ENCODE measurements at places on chromosomes 7 and 10.

DNA sequence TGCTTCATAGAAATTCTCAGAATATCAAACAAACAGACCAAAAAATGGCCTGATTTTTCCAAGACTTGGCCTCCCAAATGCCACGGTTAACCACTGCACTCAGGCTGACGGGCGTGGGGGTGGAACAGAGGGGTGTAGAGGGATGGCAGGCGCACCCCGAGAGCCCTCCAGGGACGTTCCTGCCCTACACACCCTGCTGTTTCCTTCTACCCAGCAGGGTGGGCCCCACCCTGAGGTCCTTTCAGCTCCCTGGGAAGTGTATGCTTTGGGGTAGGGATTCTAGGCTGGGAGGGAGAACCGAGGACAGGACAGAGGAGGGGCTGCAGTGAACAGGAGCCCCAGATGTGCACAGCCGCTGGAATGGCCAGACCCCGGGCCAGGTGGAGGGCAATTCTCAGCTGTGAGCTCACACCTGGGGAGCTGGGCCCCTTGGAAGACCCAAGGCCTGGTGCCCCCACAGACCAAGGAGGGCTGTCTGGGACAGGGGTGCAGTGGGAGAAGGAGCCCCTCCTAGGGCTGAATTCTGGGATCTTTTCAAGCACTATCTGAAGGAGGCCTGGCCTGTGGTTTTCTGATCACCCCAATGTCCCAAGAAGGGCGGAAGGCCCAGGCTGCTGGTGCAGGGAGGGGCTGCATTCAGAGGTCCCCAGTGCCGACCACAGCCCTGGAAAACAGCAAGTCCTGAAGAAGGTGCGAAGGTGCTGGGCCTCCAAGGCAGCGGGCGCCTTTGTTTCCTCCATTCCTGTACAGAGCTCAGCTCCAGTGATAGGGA lies 32.9 kb upstream of the INPP5A start:
- no peak for DNase-seq

DNA sequence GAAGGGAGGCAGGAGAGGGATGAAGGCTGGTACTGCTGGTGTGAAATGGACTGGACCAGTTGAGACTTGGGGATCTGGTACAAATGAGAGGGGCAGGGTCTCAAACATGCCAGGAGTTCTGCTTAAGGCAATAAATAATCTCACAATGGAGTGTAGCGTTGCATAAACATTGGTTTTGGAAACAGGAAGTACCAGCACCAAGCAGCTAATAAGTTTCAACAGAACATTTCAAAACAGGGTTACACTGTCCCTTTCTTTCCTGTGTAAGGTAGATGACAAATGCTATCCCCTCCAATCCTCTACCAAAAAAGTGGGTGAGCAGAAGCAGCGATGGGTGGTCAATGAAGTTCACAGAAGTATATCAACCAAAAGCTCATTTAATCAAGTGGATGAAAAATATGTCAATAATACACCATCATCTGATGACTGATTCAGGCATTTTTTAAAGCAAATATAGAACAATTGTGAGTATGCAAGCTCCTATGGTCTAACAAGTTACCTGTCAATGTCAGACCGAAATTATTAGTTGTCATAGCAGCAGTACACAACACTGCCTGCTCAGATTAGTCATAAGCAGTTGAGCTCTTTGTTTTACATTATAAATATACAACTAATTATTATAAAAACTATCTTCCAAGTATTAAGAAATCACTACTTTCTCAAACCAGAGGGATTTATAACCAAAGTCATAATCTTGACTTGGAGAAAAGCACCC lies 220.0 kb downstream of the FAM107B start:
- DNase-seq = no peak

DNA sequence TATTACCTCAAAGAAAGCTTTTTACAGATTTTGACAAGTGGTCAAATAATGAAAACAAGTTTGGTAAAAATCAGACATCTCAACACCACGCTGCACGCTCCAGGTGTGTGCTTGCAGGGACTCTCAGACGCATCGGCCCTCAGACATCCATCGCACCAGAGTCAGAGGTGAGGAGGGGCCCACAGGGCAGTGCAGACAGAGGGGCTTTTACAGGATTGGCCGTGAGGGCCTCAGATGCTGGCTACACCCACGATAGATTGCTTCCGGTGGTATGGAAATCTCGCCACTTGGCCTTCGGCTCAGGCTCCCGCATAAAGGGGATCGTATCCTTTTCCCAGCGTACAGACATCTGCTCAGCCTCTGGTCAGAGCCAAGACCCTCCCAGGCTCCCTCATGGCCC lies 72.1 kb downstream of the TCERG1L start:
- no peak for DNase-seq

DNA sequence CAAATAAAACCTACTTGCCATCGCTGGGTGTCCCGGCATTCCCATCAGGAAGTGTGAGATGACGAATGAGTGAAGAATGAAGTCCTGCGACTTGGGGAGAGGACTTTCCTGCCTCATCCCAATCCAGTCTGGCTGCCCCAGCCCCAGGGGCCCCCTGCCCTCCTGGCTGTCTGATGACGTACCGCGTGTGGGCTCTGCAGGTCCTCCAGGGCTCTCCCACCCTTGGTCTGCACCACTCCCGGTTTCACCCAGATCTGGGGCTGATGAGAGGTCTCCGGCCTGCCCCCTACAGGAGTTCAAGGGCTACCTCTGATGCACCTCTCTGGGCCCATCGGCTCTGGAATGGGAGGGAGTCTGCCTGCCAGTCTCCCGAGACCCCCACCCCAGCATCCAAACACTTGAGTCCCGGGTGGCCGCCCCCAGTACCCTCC lies 9.8 kb downstream of the ATP6V1F start:
- DNase-seq = no peak

- no peak for DNase-seq
Measured at GRCh38 chr10:44366941-44367630, 17.8 kb downstream of the CXCL12 start.

- DNase-seq = no peak
Measured at GRCh38 chr7:151057506-151057988, at the start of gene CDK5. CDK5 (minus strand) TSS chr7:151057897; CDS start chr7:151057848, 49 bp downstream.

DNA sequence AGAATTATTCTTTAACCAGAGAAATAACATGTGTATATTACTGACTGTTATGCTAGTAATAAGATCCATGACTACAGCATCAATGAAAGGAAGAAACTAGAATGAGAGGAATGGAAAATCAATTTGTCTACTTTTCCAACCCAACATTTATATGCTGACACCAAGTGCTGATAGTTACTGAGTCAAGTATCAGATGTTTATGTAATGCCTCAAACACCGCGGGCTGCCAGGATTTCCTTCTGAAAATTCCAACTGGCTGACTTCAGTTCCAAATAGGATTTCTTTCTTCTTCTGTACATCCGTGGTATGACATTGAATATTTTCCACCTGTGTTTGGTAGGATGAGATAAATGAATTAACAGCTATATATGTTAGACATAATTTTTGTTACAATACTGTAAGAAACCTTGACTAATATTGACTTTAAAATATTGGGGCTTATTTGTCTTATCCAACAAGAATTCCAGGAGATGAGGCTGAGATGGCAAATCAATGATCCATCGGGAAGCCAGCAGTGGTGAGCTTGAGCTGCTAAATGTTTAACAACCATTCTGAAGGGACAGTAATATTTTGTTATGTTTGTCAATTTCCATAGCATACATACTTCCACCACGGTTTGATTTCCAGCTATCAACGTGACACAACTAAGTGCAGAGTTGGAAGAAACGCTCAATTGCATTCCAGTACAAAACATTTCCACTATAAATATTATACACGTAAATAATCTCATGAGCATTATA lies 435.2 kb upstream of the AUTS2 start:
- DNase-seq = no peak

GRCh38 chr10:23060918-23061317 lies 34.5 kb upstream of the MSRB2 start:
- peak; percentile 32 for DNase-seq

DNA sequence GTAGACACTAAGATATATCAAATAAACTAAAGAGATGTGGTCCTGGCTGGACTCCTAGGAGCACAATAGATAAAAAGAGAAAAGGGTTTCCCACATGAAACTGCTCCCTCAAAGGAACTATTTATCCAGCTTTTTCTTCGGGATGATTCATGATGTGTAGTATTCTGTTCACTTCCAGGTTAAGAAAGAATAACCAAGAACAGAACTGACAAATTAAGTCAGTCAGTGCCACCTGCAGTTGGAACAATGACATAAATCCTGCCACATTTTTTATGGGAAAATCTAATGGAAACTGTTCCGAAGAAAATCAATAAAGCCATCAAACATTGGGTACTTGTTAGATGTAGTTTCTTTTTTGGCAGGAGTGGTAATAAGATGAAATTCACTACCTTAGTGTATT lies 87.1 kb downstream of the POLR1F start:
- DNase-seq = no peak

GRCh38 chr7:69700331-69700730 lies 102.1 kb downstream of the AUTS2 start:
- no peak for DNase-seq

DNA sequence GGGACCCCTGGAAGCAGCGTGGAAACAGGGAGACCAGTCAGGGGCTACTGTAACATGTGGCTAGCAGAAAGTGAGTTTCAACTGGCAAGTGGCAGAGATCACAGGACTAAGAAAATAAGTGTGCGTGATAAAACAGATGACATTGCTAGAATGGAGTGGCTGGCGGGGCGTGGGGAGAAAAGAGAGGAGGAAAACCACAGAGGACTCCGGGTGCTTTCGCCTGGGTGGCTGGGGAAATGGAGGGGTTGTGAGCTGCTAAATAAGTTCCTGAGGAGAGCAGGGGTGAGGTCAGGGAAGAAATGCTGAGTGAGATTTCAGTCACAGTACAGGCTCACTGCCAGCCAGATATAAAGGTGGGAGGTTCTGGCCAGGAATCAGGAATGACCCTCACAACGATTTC lies 166.9 kb downstream of the MYOF start:
- DNase-seq = no peak

DNA sequence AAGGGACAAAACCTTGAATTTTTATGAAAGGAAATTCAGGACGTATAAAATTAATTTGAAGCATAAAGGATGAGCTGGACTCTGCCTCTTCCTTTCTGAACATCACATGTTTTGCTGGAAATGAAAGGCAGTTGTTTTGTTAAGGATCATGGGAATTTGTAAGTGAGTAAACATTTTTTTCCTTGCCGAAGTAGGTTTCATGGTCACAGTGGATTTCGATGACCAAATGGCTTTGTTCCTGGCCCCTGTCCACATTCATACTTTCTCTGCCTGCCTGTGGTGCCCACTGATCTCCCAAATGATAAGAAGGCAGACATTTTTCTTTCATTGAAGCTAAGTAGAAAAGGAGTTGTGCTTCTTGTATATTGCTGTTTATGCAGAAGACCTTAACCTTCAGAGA lies 104.2 kb downstream of the ARID5B start:
- DNase-seq = no peak

DNA sequence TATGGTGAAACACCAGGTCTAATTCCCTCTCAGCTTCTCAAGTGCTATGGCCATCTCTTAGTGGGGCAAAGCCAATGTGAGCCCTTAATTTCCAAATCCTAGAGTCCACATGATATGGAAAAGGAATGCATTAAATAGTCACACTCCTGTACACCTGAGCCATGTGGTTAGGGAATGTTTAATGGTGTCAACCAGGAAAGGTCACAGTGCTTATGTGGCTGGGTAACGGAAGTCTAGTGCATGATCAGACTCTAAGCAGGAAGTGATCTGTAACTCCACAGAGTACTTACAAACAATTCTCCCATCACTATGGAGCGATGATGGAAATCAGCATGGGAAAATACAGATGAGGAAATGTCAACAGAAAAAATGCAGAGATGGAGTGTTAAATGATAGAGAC lies 148.8 kb downstream of the MAGI2 start:
- DNase-seq = no peak

- DNase-seq = no peak
Measured at GRCh38 chr10:116241642-116242410, 31.2 kb downstream of the GFRA1 start.

- no peak for DNase-seq
Measured at GRCh38 chr7:39623732-39624441, 515 bp downstream of the RALA start.

GRCh38 chr10:14403359-14403758 lies 72.6 kb upstream of the FRMD4A start:
- no peak for DNase-seq

- DNase-seq = no peak
Measured at GRCh38 chr10:18556522-18557147, 94.8 kb downstream of the NSUN6 start.

- DNase-seq = no peak
Measured at GRCh38 chr10:29685506-29685905, 50.7 kb upstream of the SVIL start.

- DNase-seq = no peak
Measured at GRCh38 chr7:47498229-47499056, 83.5 kb downstream of the TNS3 start.

- DNase-seq = no peak
Measured at GRCh38 chr10:115125505-115125904, 32.3 kb downstream of the ATRNL1 start.

GRCh38 chr7:112995059-112995824 lies 91.4 kb downstream of the GPR85 start:
- no peak for DNase-seq

- no peak for DNase-seq
Measured at GRCh38 chr7:141575654-141576448, 24.6 kb downstream of the AGK start.

GRCh38 chr7:22657479-22657878 lies 69.5 kb upstream of the IL6 start:
- DNase-seq = no peak

DNA sequence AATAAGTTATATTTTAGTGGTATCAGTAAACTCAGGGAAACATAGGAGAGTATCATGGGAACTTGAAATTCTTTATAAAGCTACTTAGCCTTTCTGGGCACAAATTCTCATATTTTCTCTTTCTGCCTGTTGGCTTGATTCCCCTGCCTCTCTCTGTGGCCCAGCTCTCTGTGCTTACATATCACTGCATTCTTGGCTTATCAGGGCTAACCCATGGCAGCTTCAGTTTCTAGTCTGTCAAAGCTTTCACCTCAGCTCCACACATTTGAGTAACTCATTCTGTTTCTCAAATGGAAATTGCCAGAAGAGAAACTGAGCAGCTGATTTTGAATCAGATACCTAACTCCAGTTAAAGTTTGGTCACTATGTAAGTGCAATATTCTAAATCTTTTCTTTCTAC lies 713.1 kb downstream of the DNAJB9 start:
- no peak for DNase-seq

- no peak for DNase-seq
Measured at GRCh38 chr7:34157137-34157536, 251.8 kb downstream of the BMPER start.

All from stimulated activated effector memory CD8-positive, alpha-beta T cell treated with anti-CD3 and anti-CD28 coated beads, Interleukin-12 subunit alpha, Interleukin-12 subunit beta, amount 100 ng/mL, for 72 hours (primary cell).